ENCODE measurements at places on chromosomes 16 and 17. TPM values are rescaled to one million over a fixed set of nuclear protein-coding genes. Genes with fewer than 3 reads are reported as not detected.

Gene SOX9
- total RNA-seq = 13.9 TPM

Gene NLK
- 14.5 TPM for total RNA-seq

Gene PDILT
- total RNA-seq = not detected

Gene MPP2
- 1.2 TPM for total RNA-seq

Gene PABPN1L
- not detected for total RNA-seq

Gene TPSD1
- total RNA-seq = not detected

Gene CTRL
- total RNA-seq = 0.25 TPM

Gene UMOD
- not detected for total RNA-seq

Gene ABCA6
- 1.2 TPM for total RNA-seq

Gene NHLRC4
- 0.43 TPM for total RNA-seq

All from H4 (cell line).